ENCODE measurements at places on chromosomes 4 and X.

DNA sequence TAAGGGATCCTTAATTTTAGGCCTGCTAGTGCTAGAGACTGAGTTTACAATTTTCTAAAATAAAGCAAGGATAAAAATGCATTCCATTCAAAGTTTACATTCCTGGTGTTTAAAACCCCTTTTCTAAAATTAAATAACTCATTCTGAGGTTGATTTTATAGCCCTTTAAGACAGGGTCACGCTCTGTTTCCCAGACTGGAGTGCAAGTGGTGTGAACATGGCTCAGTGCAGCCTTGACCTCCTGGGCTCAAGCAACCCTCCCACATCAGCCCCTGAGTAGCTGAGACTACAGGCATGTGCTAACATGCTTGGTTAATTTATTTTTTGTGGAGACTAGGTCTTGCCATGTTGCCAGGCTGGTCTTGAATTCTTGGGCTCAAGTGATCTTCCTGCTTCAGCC is 6.8 kb upstream of the CDKL2 start:
- DNase-seq, result no peak

DNA sequence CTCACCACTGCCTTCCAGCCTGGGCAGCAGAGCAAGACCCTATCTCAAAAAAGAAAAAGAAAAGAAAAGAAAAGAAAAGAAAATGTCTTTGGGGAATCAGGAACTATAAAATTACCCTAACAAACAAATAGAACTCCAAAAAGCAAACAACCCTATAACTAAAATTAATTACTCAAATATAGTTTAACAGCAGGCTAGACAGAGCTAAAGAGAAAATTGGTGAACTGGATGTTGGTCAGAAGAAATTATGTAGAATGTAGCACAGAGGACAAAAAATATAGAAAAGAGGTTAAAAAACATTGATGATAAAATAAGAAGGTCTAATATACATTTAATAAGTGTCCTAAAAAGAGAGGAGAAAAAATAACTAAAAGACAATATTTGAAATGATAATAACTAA is 27.8 kb upstream of the WWC2 start:
- DNase-seq, result no peak

DNA sequence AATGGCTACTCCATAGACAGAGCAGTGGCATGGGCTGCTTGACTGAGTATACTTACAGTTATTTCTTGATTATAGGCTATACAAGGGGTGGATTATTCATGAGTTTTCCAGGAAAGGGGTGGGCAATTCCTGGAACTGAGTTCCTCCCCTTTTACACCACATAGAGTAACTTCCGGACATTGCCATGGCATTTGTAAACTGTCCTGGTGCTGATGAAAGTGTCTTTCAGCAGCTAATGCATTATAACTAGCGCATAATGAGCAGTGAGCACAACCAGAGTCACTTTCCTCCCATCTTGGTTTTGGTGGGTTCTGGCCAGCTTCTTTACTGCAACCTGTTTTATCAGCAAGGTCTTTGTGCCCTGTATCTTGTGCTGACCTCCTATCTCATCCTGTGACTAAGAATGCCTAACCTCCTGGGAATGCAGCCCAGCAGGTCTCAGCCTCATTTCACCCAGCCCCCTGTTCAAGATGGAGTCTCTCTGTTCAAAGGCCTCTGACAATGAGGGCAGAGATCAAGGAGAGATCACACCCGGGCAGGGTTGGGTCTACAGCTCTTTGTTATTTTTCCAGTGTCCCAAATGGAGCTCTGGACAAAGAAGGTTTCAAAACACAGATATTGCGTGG is 468.4 kb upstream of the PRKX start:
- DNase-seq, result no peak

DNA sequence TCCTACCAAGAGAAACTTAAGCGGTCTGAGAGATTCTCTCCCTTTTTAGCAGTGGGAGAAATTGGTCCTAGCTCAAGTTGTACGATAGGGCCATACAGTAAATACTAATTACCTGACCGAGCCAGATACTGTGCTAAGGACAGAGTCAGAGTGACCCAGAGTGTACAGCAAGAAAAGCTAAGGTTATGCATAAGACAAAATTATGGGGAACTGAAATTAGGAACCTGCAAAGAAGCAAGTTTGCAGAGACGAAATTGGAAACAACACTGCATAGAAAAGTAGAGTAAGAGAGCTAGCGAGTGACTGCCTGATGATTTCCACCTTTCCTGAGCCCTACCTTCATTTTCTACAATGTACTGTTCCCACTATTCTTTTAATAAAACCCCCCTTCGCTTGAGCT is 278.1 kb downstream of the NKX6-1 start:
- no peak for DNase-seq

DNA sequence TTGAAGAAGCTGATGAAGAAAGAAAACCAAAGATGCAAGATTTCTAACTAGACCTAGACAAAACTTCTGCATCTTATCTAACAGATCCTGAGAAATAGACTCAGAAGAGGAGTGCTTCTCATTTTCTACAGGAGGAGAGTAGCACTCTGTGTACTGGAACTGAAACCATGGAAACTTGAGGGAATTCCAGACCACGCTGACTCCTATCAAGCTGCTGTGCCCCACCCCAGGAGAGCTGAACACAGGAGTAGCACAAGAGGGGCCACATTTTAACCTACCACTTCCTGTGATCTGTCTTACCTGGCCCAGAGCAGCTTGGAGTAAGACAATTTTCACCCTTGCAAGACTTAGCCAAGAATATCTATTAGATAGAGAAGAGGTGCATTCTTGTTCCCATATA is 248.9 kb downstream of the SCFD2 start:
- DNase-seq, result no peak

DNA sequence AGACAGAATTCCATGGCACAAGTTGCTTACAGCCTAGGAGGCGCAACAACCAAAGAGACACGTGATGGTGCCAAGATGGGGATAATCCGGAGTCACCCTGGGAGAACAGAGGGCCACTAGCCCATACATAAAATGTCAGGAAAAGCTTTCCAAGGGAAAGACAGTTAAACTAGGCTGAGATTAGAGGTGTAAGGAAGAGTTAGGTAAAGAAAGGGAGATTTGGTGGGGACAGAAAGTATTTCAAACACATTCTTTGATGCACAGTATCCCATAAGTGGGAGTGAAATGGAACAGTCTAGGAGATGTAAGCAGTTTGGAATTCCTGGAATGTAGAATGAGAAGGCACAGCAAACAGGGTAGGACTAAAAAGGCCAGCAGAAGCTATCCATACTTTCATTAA is 860.9 kb upstream of the LCORL start:
- DNase-seq, result no peak

DNA sequence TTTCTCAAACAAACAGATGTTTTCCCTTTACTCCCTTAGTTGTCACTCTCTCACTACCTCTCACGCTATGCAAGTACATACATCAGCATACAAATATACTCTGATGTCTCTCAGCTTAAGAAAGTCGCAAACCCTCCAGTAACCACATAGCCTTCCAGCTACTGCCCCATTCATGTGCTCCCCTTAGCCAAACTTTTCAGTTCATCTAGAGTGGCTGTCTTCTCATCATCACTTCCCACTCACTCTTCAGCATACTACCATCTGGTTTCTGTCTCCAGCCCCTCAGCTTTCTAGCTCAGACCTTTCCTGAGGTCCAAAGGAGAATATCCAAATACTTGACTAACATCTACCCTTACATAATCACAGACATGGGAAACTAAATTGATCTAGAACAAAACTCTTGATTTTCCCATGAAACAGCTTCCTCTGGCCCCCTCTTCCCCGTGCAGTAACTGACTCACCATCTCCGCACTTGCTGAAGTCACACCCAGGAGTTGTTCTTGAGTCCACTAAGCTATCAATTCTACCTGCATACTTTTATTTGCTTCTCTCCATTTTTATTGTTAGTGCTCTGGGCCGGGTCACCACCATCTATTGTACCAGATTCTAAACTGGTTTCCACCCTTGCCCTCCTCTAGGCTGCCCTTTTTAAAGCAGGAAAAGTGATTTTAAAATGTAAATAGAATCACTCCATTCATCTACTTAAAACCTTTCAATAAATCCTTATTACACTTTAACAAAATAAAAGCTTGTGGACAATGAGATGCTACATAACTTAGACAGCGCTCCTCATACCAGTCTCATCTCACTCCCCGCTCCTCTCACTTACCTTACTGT is 57.2 kb downstream of the CASP6 start:
- DNase-seq, result no peak

DNA sequence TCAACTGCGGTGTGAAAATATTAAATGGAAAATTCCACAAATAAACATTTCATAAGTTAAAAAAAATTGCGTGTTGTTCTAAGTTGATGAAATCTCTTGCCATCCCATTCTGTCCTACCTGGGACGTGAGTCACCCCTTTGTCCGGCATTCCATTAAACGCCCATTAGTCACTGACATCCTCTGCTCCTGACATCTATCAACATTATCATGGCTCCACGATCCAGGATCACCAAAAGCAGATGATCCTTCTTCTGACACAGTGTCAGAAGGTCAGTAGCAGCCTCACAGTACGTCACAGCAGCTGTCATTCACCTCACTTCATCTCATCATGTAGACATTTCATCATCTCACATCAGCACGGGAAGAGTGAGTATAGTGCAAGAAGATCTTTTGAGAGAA is 125.7 kb downstream of the ZNF827 start:
- no peak for DNase-seq

DNA sequence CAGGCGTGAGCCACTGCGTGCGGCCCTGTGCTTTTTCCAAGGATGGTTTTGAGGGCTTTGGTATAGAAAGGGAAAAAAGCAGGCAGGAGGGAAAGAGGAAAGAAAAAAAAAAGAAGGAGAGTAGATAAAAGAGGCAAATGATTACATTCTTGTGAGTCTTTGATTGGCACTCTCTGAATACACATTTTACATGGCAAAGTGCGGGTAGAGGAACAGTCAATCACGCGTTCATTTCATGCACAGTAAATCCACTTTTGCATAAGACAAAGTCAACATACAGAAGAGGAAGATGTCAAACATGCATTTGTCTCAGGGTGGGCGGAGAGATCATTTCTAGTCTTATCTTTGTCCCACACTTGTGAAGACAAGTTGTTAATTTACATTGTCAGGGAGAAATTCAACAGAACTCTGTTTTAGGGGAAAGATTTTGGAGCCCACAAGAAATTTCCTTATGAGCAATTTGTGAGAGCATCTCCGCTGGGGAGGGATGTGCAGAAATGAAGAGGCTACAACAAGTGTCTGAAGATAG is 183.2 kb downstream of the DHRSX start:
- no peak for DNase-seq

DNA sequence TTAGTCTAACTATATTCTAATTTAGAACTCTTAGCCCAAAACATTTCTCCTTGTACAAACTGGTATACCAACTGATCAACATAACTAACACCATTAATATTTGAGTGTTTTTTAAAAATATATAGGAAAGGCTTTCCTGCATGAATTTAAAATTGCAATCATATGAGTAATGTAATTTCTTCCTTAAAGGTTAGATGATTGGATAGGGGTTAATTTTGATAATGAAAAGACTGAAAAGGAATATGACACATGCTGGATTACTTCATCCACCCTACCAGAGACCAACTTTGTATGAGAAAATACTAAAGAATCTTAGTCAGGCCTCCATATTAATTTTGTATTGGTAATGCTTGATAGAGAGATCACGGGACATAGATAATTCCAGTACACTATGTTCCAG is 25.1 kb upstream of the PLS3 start:
- DNase-seq, result no peak

- no peak for DNase-seq
Observed at GRCh38 chr4:45353161-45353560, 626.8 kb upstream of the GNPDA2 start.

DNA sequence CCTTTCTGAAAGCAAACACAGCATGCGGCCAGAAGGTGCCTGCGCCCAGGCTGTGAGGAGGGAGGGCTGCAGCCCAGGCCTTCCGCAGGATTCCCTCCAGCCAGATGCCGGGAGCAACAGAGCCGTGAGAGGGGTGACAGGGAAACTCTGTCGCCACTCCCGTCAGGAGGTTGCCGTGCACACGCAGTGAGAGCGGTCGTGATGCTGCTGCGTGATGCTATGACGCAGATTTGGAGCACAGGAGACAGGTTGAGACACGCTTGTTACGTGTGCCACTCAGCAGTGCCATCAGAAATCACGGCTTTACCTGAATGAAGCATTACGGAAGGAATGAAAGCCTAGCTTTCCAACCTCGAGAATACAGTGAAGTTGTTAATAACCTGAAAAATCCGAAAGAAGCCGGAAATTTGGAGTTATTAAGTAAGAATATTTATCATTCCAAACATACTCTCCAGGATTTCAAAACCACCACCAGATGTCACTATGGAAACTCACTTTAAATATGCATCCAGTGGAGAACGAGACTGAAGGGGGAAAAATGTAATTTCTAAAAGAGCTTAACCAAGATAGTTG is 54.4 kb downstream of the FAT1 start:
- no peak for DNase-seq

DNA sequence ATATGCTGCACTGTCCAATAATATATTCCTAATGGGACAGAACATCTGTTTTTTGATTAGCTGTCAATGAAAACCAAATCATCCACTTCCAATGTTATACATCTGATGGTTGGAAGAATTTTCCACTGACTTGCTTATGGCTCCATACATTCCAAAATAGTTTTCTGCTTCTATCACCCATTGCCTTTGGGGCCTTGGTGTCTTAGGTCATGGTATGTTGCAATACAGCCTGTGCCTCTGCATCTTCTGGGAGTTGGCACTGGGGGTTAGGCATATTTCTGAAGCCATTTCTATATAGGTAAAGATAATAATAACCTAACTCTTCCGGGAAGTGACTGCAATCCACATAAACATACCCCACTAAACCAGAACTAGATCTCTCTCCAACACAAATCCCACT is 53.2 kb upstream of the NR3C2 start:
- no peak for DNase-seq

GRCh38 chr4:72376901-72377300 is 192.1 kb downstream of the ADAMTS3 start:
- DNase-seq, result no peak

DNA sequence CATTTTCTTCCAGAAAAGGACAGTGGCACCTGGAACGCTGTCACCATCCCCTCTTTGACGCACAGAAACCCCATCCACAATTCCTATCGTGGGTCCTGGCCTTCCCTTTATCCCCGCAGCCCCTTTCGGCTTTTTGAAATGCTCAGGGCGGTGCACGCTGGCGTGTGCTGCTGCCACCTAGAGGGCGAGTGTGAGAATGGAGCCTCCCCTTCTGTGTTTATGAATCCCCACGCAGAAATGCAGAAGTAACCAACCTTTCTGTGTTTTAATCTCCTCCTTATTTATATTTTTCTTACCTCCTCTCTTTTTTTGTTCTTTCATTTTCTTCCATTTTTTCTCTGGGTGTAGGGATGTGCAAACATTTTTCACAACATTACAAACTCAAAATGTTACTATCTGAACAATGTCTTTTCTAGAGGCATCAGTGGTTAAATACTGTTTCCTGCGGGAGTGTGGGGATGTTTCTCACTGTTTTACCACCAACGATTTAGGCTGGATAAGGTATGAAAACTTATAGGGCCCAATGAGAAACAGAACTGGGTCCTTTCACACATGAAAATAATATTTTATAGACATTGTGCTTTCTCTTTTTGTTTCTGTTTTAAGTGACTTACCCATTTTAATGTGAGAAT is 50.0 kb downstream of the TMA16 start:
- peak; percentile 44 for DNase-seq

All from stimulated activated CD8-positive, alpha-beta memory T cell treated with anti-CD3 and anti-CD28 coated beads, Interleukin-7, amount 100 ng/mL, for 1 hour (primary cell).